ENCODE measurements at places on chromosomes 6 and 20. TPM values are rescaled to one million over a fixed set of nuclear protein-coding genes. Genes with fewer than 3 reads are reported as not detected.

The SLC25A27 gene
- 57.6 TPM for total RNA-seq

The AKAP12 gene
- 48.8 TPM for total RNA-seq

The CTCFL gene
- total RNA-seq: not detected

The FRK gene
- 0.63 TPM for total RNA-seq

The THBD gene
- 0.63 TPM for total RNA-seq

The PNLDC1 gene
- not detected for total RNA-seq

The GGT7 gene
- total RNA-seq: 26.9 TPM
